ENCODE measurements at places on chromosomes 5 and 9.

- DNase-seq, result no peak
Observed at GRCh38 chr5:146365618-146366017, 27.0 kb downstream of the POU4F3 start.

GRCh38 chr5:501105-501830 is 23.0 kb downstream of the SLC9A3 start:
- no peak for DNase-seq

DNA sequence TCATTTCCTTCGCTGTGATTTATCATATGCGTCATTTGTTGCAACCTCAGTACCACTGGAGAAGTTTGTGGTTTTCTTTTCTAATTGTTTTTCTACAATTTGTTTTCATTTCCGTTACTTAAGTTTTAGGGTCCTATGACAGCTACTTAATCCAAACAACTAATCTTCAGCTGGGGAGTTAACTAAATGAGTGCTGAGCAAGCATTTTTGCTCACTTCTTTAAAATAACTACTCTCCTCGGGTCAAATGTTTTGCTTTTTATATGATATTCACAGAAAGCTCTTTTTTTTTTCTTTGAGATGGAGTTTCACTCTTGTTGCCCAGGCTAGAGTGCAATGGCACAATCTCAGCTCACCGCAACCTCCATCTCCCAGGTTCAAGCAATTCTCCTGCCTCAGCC is 14.6 kb upstream of the ICE1 start:
- DNase-seq, result no peak

- DNase-seq, result no peak
Observed at GRCh38 chr9:137671721-137672120, 52.9 kb downstream of the EHMT1 start.

DNA sequence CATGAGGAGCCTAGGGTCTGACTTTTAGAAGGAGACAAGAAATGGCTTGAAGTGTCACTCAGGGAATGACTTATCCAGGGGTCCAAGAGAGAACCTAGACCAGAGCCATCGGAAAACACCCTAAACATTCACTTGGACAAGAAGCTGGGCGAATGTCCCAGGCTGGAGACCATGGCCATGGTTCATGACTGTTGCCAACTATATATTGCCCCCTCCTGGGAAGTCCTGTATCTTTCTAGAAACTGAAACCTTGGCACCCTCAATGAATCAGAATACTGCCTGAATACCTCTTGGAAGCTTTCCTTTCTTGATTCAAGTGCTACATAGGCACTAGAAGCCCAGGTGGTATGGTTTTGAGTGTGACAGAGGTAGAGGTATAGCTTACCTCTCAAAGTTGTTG is 29.9 kb downstream of the TRMO start:
- no peak for DNase-seq

GRCh38 chr5:72857396-72857795 is 40.9 kb downstream of the TNPO1 start:
- DNase-seq, result no peak

GRCh38 chr9:127722055-127722745 is 6.3 kb downstream of the TTC16 start:
- DNase-seq, result no peak

DNA sequence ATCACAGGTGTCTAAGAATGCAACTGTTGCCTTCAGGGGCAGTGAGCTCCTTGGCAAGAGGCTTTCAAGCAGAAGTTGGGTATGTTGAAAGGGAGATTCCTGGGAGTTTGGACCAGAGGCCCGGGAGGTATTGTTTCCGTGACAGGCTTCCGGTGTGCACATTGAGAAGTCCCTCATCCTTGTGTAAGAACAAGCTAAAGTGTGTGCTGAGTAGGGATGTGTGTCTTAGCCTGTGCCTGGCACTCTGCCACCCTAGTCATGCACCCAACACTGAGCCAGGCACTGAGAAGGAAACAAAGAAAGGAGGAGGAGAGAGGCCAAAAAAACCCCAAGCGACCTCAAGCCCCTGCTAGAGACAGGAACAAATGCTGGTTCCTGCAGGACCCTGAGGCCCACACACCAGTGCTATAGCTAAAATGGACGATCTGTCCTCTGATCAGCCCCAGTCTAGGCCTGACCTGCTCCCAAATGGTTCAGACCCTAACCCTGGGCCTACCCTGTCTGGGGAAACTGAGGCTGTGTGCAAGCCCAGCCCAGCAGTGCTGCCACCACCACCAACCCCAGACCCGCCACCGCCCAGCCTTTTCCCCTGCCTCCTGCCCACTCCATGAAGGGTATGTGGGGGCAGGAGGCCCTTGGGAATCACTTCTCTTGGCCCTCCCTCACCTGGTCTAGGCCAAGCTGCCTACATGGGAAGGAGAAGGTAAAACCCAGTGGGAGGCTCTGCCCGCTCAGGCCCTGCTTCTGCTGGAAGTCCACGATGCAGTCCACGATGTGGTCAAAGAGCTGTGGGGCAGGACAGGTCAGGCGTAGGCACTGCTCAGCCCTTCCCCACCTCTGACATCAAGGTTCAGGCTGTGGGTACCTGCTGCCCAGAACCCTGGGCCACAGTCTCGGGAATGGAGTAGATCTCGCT is 12.6 kb downstream of the HK3 start:
- no peak for DNase-seq

DNA sequence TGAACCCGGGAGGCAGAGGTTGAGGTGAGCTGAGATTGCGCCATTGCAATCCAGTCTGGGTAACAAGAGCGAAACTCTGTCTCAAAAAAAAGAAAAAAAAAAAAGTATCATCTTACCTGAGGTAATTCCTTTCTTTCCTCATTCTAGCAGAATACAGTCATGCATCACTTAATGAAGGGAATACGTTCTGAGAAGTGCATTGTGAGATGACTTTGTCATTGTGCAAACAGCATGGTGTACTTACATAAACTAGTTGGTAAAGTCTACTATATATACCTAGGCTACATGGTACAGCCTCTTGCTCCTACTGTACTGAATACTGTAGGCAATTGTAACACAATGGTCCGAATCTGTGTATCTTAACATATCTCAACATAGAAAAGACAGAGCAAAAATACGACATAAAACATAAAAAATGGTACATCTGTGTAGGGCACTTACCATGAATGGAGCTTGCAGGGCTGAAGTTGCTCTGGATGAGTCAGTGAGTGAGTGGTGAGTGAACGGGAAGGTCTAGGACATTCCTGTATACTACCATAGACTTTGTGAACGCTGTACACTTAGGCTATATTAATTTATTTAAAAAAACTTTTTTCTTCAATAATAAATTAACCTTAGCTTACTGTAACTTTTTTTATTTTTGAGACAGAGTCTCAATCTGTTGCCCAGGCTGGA is 100.4 kb downstream of the GLDC start:
- no peak for DNase-seq

DNA sequence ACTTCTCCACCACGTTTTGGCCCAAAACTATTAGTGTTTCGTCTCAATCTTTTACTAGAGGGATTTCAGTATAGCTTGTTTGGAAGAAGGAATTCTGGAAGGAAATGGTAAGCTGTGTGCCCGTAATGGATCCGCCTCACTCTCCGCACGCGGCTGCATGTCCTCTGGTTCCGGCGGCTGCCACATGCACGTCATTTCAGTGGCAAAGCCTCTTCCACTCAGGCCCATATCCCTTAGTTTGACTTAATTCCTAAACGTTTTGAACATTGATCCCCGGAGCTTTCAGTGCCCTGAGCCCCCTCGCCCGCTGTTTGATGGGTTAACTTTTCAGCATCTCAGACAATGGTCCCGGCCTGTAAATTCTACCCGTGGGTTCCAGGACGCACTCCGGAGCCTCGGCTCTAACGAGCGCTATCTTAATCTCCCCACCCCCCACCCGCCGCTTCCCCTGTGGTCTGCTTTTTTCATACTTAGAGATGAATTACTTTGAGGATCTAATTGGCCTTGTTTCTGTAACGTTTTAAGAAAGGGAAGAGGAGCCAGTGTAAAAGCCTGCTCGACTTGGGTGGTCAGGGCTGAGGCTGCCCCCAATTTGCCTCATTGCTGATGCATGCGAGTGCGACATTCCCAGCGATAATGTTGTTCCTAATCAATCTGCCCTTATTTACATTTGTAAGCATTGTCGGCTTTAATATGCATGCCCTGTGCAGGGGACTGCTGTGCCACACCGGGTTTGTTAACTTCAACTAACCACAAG is 4.6 kb downstream of the PTCH1 start:
- DNase-seq, result no peak

DNA sequence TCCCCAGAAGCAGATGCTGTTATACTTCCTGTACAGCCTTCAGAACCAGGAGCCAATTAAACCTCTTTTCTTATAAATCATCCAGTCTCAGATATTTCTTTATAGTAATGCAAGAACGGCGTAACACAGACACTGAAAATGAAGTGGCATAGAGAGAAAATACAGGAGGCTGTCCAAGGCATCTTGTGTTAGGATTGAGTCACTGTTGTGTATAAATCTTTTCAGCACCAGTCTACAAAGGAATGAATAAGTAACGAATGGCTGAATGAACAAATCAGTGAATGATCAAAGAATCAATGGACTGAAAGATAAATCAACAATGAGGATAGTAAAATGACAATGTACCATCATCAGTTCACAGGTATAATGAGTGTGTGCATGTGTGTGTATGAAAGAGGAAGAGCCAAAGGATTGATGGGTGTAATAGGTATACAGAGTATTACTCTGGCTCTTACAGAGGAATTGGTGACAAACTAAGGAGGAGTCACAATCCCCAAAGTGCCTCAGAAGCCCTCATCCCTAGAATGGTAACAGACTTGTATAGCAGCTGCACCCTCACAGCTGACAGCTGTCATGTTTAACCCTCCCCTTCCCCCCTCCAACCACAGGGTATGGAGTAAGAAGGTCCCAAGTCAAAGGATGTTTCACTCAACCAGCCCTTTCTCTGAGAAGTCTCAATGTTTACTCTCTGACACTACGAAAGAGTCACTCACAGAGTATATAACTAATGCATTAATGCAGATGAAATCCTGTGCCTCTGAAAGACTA is 29.8 kb upstream of the MIER3 start:
- no peak for DNase-seq

- no peak for DNase-seq
Observed at GRCh38 chr5:143008809-143009521, 238.8 kb downstream of the ARHGAP26 start.

- DNase-seq, result no peak
Observed at GRCh38 chr5:124725622-124726258, 20.7 kb downstream of the ZNF608 start.

GRCh38 chr5:66807743-66808142 is 211.6 kb downstream of the MAST4 start:
- DNase-seq, result peak; percentile 31

GRCh38 chr9:137411260-137411644 is 11.7 kb downstream of the EXD3 start:
- no peak for DNase-seq

- no peak for DNase-seq
Observed at GRCh38 chr5:20678814-20679298, 690.9 kb upstream of the CDH18 start.

- no peak for DNase-seq
Observed at GRCh38 chr9:935348-935965, 41.0 kb upstream of the DMRT3 start.

- peak; percentile 40 for DNase-seq
Observed at GRCh38 chr5:77180167-77181081, 30.1 kb upstream of the PDE8B start.

DNA sequence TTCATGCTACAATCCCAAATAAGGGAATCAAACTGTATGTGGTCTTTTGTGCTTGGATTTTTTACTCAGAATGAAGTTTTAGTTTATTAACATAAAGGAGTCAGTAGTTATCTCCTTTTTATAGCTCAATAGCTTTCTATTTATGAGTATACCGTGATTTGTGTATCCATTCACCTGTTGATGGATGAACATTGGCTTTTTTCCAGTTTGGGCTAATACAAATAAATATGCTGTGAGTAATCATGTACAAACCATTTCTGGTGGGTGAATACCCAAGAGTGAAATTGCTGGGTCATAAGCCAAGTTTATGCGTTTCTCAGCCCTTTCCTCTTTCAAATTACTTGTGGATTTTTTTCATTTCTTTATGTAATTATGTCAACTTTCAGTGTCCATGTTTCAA is 395.3 kb downstream of the OSTF1 start:
- DNase-seq, result no peak
